ENCODE measurements at places on chromosomes 7 and 10.

- DNase-seq: no peak
Observed at GRCh38 chr10:94069884-94070283, 76.2 kb downstream of the PLCE1 start.

DNA sequence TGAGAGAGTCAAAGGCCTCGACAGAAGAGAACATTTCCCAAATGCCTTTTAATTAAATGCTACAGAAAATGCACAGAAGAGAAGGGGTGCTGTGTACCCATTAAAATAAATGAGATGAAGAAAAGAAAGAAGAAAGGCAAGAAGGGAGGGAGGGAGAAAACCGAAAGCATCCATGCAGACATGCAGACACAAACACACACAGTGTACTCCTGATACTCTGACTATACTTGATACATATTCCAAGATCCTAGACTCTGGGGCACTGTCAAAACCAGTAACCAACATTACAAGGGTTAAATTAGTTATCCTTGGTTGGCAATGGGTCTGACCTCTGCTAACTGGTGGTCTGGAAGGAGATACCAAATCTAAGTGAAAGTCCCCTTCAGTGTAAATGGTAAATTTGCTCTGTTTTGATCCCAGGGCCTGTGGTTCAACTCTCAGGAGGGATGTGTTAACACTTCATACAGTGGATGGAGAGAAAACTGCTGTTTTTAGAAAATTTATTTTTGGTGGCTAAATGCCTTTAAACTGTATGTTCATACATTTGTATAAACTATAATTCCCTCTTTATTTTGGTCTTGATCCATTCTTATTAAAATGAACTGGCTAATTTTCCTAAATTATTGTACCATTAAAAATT is 241.3 kb downstream of the GLI3 start:
- DNase-seq: no peak

DNA sequence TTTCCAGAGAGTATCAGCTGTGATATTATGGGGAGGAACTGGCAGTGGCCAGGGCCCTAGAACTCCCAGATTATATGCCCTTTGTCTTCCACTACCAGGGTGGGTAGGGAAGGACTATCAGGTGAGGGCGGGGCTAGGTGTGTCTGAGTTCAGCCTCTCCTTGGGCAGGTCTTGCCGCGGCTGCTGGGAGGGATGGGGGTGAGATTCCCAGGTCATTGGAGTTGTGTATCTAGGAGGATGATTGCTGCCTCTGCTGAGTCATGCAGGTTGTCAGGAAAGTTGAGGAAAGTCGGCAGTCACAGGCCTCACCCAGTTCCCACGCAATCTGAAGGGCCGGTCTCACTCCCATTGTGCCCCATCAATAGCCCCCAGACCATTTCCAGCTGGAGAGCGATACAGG is 185.2 kb downstream of the DKK1 start:
- no peak for DNase-seq

- no peak for DNase-seq
Observed at GRCh38 chr7:134602881-134603451, 43.7 kb upstream of the BPGM start.

Measured in stimulated activated CD8-positive, alpha-beta memory T cell treated with anti-CD3 and anti-CD28 coated beads, Interleukin-2, amount 100 ng/mL, for 1 hour (primary cell).